ENCODE measurements at places on chromosomes 12 and 14. TPM values are rescaled to one million over a fixed set of nuclear protein-coding genes. Genes with fewer than 3 reads are reported as not detected.

DNA sequence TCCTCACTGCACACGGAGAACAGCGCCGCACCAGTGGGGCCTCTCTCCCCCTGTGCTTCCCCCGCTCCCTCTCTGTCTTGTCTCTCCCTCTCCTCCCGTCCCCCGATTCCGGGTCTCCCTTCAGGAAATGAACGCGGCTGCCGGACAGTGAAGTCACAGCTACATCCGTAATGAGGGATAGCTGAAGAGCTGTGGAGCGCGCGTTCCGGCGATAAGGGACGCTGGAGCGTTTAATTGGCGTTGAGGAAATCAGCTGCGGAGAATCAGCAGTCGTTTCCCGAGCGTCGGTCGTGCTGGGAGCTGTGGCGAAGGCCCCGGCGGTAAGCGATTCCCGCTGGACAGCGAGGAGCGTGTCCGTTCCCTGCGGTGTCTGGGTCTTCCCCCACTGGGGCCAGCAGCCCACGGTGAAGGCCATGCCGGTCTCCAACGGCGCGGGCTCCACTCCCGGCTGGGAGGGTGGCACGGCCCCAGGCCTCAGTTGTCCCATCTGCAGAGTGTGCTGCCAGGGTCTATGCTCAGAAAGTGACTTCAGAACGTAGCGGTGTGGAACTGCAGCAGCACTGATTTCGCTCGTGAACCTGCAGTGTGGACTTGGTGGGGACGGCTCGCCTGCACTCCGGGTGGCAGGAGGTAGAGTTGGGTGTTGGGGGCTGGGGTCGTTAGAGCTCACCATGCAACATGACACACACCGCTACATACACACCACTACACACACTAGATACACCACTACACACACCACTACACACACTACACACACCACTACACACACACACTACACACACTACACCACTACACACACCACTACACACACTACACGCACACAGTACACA lies 10.9 kb downstream of the NOC4L start:
- DNase-seq, result no peak
- no peaks in the 10 kb centered on the region for H3K27me3 ChIP-seq
- H3K4me1 ChIP-seq, result no peaks in the 10 kb centered on the region
- no peak overlapping the region for H3K4me3 ChIP-seq
- H3K36me3 ChIP-seq, result peaks cover 12% of the 10 kb centered on the region
- H3K27ac ChIP-seq, result no peak overlapping the region

DNA sequence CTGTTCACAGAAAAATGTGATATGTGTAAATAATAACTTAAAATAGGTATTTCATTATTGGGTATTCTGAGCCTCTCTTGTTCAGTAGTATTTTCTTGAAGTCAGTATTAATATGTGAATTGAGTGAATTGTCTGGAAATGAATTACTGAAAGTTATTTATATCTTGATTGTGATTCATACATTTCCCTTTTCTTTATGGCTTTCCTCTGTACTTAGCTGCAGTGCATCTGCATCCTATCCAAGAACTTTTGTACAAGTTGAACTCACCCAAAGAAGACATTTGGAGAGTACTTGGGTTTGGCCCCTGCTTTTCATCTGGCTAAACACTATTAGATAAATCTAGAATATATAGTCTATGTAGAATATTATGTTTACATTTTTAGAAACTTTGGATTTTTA lies 326.0 kb downstream of the RAD51B start:
- H3K4me3 ChIP-seq, result no peak overlapping the region
- H3K4me1 ChIP-seq, result no peaks in the 10 kb centered on the region
- H3K27me3 ChIP-seq, result no peaks in the 10 kb centered on the region
- H3K36me3 ChIP-seq, result no peaks in the 10 kb centered on the region
- no peak overlapping the region for H3K27ac ChIP-seq

Gene MYF6
- not detected for total RNA-seq

Gene KCNJ8
- total RNA-seq, result not detected

GRCh38 chr12:30138483-30138882 lies 354.7 kb upstream of the TMTC1 start:
- H3K36me3 ChIP-seq, result no peaks in the 10 kb centered on the region
- H3K4me1 ChIP-seq, result no peaks in the 10 kb centered on the region
- no peak overlapping the region for H3K27ac ChIP-seq
- no peaks in the 10 kb centered on the region for H3K27me3 ChIP-seq

- DNase-seq, result no peak
- no peaks in the 10 kb centered on the region for H3K27me3 ChIP-seq
- no peaks in the 10 kb centered on the region for H3K4me1 ChIP-seq
- no peak overlapping the region for H3K4me3 ChIP-seq
- no peaks in the 10 kb centered on the region for H3K36me3 ChIP-seq
These were observed 567.2 kb downstream of the SNAPC1 start for GRCh38 chr14:62329427-62329826.

Gene RAB5B
- 50.9 TPM for total RNA-seq

GRCh38 chr14:89630101-89630829 lies 213.2 kb upstream of the FOXN3 start:
- no peak overlapping the region for H3K27ac ChIP-seq
- no peaks in the 10 kb centered on the region for H3K36me3 ChIP-seq
- H3K4me1 ChIP-seq, result peaks cover 4% of the 10 kb centered on the region
- H3K27me3 ChIP-seq, result no peaks in the 10 kb centered on the region

GRCh38 chr14:68724914-68725313 lies 68.0 kb downstream of the ZFP36L1 start:
- H3K4me3 ChIP-seq, result no peak overlapping the region
- H3K27me3 ChIP-seq, result no peaks in the 10 kb centered on the region
- DNase-seq, result no peak

- no peaks in the 10 kb centered on the region for H3K36me3 ChIP-seq
- H3K4me1 ChIP-seq, result peaks cover 14% of the 10 kb centered on the region
- no peak for DNase-seq
These were observed 14.6 kb downstream of the COL2A1 start for GRCh38 chr12:47989666-47990065.

DNA sequence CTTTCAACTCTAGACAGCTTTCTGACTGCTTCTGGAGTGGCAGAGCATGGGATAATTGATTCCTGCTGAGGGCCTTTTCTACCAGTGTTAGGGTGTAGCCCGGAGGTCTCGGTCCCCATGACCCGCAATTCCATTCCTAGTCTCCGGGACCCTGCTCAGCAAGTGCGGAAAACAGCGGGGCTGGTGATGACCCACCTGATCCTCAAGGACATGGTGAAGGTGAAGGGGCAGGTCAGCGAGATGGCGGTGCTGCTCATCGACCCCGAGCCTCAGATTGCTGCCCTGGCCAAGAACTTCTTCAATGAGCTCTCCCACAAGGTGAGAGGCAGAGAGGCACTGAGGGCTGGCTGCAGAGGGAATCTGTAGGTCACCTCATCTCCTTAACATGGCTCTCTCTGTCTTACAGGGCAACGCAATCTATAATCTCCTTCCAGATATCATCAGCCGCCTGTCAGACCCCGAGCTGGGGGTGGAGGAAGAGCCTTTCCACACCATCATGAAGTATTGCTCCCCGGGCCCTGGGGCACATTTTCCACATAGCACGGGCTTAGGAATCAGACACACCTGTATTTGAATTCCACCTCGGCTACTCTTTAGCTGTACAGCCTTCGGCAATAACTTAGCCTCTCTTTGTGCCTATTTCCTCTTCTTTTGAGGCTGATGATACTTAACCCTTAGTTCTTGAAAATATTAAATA lies 5.6 kb upstream of the GAPDH start:
- H3K4me1 ChIP-seq, result peaks cover 6% of the 10 kb centered on the region
- H3K27ac ChIP-seq, result no peak overlapping the region
- peaks cover 64% of the 10 kb centered on the region for H3K36me3 ChIP-seq
- no peak overlapping the region for H3K4me3 ChIP-seq

DNA sequence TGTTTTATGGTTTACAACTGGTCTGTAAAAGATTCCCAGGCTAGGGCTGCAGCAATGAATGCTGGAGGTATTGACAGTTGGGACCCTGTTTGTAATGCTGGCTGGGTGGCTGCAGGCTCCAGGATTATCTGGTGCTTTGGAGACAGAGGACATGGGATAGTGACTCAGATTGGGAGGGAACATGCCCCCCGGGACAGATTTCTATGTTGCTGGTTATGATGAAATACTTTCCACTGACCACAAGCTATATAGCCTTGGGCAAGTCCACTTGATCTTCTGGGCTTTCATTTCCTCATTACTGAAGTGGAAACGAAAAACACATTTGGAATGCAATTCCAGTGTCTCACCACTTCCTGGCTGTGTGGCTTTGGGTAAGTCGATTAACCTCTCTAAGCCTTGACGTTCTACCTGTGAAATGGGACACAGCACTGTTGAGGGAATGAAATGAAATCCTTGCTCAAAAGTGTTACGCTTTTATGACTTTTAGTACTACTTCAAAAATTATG lies 6.3 kb upstream of the TPCN1 start:
- H3K27me3 ChIP-seq, result no peaks in the 10 kb centered on the region
- no peak overlapping the region for H3K27ac ChIP-seq
- H3K36me3 ChIP-seq, result no peaks in the 10 kb centered on the region

GRCh38 chr14:52856139-52856538 lies 64.7 kb upstream of the GNPNAT1 start:
- no peak for DNase-seq
- H3K4me1 ChIP-seq, result no peaks in the 10 kb centered on the region
- H3K36me3 ChIP-seq, result no peaks in the 10 kb centered on the region
- H3K27ac ChIP-seq, result no peak overlapping the region

DNA sequence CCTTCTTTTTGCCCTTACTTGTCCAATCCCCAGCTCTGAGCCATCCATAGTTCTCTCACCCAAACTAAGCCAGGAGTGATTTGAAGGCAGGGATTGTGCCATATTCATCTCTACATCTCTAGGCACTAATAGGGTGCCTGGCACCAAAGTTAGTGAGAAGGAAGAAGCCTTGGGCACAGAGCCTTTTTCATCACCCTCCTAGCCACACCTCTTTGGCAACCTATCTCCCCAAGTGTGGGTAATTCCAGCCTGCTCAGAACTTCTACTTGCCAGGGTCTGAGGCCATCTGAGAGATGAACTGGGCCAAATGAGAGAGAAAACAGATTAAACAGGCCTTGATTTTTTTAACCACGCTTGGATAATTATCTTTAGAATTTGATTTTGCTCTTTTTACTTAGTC lies 61.3 kb downstream of the PHLDA1 start:
- H3K36me3 ChIP-seq, result no peaks in the 10 kb centered on the region
- no peak overlapping the region for H3K27ac ChIP-seq
- H3K4me3 ChIP-seq, result no peak overlapping the region
- no peak for DNase-seq
- H3K27me3 ChIP-seq, result no peaks in the 10 kb centered on the region

Gene ARID2
- 21.3 TPM for total RNA-seq

- no peaks in the 10 kb centered on the region for H3K36me3 ChIP-seq
- DNase-seq, result no peak
- no peak overlapping the region for H3K27ac ChIP-seq
These were observed 2.2 kb upstream of the TMEM19 start for GRCh38 chr12:71683633-71684032.

DNA sequence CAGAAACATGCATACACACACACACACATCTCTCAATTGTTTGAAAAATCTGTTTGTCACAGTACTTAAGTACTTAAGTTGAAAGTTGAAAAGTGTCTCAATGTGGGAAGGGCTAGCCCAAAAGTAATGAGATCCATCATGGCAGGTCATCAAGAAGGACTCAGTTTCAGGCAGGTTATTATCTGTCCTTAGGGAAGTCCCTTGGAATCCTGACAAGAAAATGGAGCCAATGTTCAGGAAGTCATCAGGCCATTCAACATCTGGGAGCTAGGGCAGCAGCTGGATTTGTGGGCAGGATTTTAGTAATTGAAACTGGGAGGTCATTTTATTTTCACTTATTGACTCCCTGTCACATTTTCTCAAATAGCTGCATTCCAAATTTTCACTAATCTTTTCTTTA lies 56.0 kb downstream of the MSRB3 start:
- no peaks in the 10 kb centered on the region for H3K27me3 ChIP-seq
- DNase-seq, result no peak
- H3K36me3 ChIP-seq, result no peaks in the 10 kb centered on the region
- H3K4me3 ChIP-seq, result no peak overlapping the region
- no peaks in the 10 kb centered on the region for H3K4me1 ChIP-seq

GRCh38 chr14:98189062-98189461 lies 1082.9 kb downstream of the BCL11B start:
- no peaks in the 10 kb centered on the region for H3K27me3 ChIP-seq
- no peaks in the 10 kb centered on the region for H3K4me1 ChIP-seq
- H3K27ac ChIP-seq, result no peak overlapping the region
- no peak for DNase-seq
- H3K4me3 ChIP-seq, result no peak overlapping the region
- H3K36me3 ChIP-seq, result no peaks in the 10 kb centered on the region

- H3K4me3 ChIP-seq, result no peak overlapping the region
- H3K4me1 ChIP-seq, result peaks cover 3% of the 10 kb centered on the region
- H3K27me3 ChIP-seq, result no peaks in the 10 kb centered on the region
These were observed 3.3 kb upstream of the CHURC1 start for GRCh38 chr14:64910847-64911495.

Gene GYS2
- total RNA-seq, result not detected

DNA sequence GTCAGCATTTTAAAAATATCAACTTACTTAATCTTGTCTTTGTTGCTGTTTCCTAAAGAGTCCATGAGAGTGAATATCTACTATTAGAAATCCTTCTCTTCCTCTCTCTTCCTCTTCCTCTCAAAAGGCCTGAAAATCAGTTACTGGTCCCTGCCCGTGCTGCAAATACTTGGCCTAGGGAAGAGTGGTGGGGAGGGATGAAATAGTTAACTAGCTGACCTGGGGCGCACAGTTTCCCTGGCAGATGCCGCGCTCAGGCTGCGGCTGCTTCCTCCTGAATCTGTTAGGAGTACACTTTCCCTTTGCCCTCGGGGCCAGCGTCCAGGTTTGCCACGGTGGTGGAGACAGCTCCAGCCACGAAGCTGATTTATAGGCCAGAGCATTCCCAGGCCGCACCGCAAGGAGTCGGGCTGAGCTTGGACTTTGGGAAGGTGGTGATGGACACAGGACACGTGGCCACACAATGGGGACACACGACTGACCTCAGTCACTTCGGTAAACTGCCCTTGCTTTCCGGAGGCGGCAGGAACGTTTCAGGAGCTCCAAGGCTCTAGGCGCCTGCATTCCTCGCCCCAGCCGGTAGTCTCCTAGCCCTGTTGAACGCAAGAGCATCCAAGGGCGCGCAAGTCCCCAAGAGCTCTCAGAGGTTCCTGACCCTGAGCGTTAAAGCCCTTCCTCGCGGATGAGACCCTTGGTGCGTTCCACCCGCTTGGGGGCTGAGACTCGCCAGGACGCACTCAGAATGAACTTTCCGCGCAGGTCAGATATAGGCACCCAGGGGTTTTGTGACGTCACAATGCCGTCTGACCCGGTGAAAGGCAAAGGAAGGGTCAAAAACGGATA lies 7.1 kb upstream of the ASCL1 start:
- no peak overlapping the region for H3K27ac ChIP-seq
- H3K4me3 ChIP-seq, result peak overlapping the region; percentile 37
- H3K36me3 ChIP-seq, result no peaks in the 10 kb centered on the region
- H3K27me3 ChIP-seq, result no peaks in the 10 kb centered on the region
- H3K4me1 ChIP-seq, result peaks cover 8% of the 10 kb centered on the region

Gene GZMH
- total RNA-seq, result not detected

GRCh38 chr14:59507063-59507751 lies 22.9 kb downstream of the JKAMP start:
- H3K27ac ChIP-seq, result no peak overlapping the region
- no peaks in the 10 kb centered on the region for H3K27me3 ChIP-seq
- H3K4me3 ChIP-seq, result no peak overlapping the region

Gene OR6C65
- not detected for total RNA-seq

Gene CAPS2
- 5.4 TPM for total RNA-seq

- peak; percentile 31 for DNase-seq
- H3K27me3 ChIP-seq, result no peaks in the 10 kb centered on the region
- no peak overlapping the region for H3K4me3 ChIP-seq
- H3K4me1 ChIP-seq, result no peaks in the 10 kb centered on the region
- H3K27ac ChIP-seq, result no peak overlapping the region
These were observed 39.6 kb upstream of the CCDC198 start for GRCh38 chr14:57533214-57533613.

Gene ZNF140
- total RNA-seq, result 11.1 TPM
